GM12864 (cell line): ENCODE measurements at places on chromosomes 12 and 14.

GRCh38 chr12:114913871-114914801, 230.2 kb upstream of the TBX3 start:
- no peak for DNase-seq

GRCh38 chr12:105294886-105295479, 35.5 kb upstream of the C12orf75 start:
- DNase-seq = no peak

- no peak for DNase-seq
Measured at GRCh38 chr14:66383257-66383656, 102.9 kb upstream of the CCDC196 start.

DNA sequence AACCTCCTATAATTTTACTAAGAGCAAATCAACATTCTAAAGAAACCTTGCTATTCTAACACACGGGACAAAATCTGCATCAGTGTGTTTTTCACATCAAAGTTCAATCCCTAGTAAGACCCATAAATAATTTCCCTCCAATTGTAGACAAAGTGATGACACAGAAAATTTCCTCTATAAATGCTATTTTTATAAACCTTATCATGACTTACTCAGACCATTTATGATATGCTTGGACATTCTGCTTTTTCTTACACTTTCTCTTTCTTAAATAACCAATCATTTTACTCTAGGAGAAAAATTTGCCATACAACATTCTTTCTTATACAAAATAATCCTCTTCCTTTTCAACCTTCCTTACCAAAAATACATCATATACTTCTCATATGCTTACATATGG, 67.0 kb downstream of the SDR9C7 start:
- DNase-seq = no peak

DNA sequence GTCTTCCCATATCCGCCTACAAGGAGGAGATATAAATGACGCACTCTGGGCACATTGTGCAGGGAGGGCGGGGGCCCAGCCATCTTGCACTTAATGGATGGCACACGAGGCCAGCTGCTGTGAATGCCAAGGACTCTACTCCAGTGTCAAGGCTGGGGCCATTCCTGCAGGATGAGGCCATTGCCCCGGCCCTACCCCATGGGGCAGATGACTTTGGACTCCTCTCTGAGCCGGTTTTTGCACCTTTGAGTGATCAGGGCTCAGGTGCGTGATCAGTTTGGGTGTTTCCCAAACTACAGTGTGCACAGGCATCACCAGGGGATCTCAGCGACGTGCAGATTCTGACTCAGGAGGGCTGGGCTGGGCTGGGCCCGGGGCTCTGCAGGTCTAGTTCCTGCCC, 16.1 kb downstream of the MMAB start:
- DNase-seq = no peak

GRCh38 chr12:14058717-14059116, 77.3 kb upstream of the GRIN2B start:
- DNase-seq = no peak

DNA sequence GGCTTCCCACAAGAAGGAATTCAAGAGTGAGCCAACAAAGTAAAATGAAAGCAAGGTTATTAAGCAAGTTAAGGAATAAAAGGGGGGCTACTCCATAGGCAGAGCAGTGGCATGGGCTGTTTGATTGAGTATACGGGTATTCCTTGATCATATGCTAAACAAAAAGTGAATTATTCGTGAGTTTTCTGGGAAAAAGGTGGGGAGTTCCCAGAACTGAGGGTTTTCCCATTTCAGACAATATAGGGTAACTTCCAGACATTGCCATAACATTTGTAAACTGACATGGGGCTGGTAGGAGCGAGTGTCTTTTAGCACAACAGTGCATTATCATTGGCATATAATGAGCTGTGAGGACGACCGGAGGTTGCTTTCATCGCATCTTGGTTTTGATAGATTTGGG, 2.0 kb upstream of the BCL2L14 start:
- DNase-seq = no peak

GRCh38 chr12:85322715-85323114, 42.7 kb downstream of the ALX1 start:
- DNase-seq = no peak

DNA sequence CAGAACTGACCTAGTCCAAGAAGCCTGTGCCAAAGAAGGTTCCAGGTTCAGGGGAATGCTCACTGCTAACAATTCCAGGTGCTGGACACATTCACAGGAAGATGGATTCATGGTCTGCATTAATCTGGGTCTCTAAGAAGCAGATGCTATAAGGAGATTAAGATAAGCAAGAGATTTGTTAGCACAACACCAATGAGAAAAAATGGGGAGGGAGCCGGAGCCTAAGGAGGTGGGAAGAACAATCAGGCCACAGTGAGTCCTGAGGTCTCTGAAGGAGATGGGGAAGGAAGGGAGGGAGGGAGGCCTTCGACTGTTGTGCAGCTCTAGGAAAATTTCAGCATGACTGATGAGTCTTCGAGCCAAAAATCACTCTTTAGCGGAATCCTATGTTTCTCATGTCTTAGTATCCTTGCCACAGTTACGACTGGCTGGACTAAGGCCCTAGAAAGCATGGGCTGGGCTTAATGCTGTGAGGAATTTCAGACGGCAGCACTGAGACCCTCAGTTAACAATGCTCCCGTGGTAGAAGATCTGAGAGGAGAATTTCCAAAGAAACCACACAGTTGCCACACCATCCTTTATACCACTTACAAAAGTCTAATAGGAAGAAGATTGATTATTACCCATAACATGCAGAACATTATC, 31.5 kb upstream of the PTGDR start:
- DNase-seq = no peak
